ENCODE measurements at places on chromosomes 11 and 22.

- DNase-seq, result no peak
These were observed 16.4 kb upstream of the SCGB1A1 start for GRCh38 chr11:62402226-62402959.

- no peak for DNase-seq
These were observed 2.3 kb downstream of the BCO2 start for GRCh38 chr11:112177589-112177988.

GRCh38 chr11:96863520-96863919 is 473.7 kb downstream of the JRKL start:
- no peak for DNase-seq

GRCh38 chr11:75402002-75402773 is 2.9 kb downstream of the RPS3 start:
- DNase-seq, result no peak

- DNase-seq, result no peak
These were observed 15.3 kb upstream of the ZBTB16 start for GRCh38 chr11:114044042-114044871.

DNA sequence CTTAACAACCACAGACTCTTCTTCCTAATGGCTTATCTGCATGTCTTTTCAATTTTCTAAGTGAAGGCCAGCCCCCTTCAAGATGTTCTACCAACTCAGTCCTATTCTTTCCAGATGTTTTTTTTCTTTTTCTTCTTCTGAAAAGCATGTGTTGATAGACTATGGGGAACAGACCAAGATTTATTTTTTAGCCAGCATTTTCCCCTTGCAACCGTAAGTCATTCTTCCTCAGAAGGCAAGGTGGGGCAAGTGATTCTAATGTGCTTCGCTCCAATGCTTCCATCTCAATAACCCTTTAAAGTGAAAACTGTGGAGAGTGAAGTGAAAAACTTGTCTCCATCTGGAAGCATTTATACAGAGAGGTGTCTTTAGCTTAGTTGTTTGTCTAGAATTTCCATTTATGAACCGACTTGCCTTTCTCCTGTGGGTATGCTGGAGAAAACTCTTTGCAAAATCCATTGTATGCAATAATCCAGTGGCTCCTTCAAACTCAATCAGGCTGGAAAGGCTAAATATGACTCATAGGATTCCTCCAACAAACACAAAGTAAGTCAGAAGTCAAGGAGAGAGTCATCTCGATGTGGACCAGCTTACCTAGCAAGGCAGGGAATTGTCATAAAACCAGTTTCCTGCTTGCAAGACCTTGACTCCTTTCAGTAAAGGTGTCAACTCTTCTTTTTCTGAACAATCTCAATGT is 83.7 kb downstream of the MAML2 start:
- DNase-seq, result peak; percentile 36

GRCh38 chr22:42368379-42369249 is 63.6 kb downstream of the NFAM1 start:
- DNase-seq, result no peak

DNA sequence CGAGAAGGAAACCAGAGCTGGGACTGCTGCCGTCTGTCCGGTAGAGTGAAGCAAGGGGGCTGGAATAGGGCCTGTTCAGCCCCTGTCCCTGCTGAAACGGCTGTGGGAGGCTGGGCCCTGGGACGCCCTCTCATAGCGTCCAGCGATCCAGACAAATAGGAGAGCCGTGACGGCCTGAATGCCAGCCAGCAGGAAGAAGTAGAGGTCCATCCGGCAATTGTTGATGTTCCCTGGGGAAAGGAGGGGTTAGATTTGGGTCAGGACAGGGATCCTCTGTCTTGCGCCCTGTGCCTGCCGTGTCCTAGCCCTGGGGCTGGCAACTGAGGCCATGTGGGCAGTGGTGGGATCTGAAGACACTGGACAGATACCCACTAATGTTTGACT is 12.9 kb downstream of the TMEM132A start:
- DNase-seq, result no peak

GRCh38 chr11:101498891-101499290 is 84.9 kb downstream of the TRPC6 start:
- DNase-seq, result no peak

DNA sequence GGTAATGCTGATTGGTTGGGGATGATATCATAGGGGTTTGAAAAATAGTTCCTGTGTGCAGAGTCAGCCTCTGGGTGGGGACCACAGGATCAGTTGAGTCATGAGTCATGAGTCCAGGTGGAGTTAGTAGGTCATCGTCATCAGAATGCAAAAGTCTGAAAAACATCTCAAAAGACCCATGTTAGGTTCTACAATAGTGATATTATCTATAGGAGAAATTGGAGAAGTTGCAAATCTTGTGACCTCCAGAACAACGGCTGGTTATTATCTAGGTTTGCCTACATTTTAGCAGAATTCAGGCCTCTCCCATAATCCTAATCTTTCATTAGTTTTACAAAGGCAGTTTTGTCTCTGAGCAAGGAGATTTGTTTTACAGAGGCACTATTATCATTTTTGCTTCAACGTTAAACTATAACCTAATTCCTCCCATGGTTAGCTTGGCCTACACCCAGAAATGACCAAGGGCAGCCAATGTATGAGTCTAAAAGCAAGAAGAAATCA is 38.9 kb downstream of the MS4A2 start:
- no peak for DNase-seq

GRCh38 chr11:73320763-73321603 is 12.9 kb downstream of the ARHGEF17 start:
- DNase-seq, result no peak

- DNase-seq, result no peak
These were observed 23.1 kb upstream of the RPS3 start for GRCh38 chr11:75376175-75376574.

DNA sequence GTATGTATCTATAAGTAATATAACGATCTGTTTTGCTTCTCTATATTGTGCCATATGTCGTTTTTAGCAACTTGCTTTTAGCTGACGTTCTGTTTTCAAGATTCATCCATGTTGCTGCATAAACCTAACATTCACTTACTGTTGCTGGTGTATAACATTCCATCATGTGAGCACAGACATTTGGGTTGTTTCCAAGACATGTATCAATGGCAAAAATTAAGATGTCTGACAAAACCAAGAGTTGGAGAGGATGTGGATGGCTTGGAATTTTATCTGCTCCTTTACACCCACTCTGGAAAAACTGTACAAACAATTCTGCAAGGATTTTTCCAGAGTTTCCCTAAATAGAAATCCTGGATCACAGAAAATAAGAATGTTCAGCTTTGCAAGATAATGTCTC is 40.9 kb downstream of the DGCR2 start:
- DNase-seq, result no peak

GRCh38 chr11:115421352-115421991 is 82.7 kb downstream of the CADM1 start:
- DNase-seq, result no peak

GRCh38 chr22:45972091-45972888 is 4.7 kb downstream of the WNT7B start:
- no peak for DNase-seq

- peak; percentile 49 for DNase-seq
These were observed 6.5 kb downstream of the MSANTD2 start for GRCh38 chr11:124793466-124794278.

DNA sequence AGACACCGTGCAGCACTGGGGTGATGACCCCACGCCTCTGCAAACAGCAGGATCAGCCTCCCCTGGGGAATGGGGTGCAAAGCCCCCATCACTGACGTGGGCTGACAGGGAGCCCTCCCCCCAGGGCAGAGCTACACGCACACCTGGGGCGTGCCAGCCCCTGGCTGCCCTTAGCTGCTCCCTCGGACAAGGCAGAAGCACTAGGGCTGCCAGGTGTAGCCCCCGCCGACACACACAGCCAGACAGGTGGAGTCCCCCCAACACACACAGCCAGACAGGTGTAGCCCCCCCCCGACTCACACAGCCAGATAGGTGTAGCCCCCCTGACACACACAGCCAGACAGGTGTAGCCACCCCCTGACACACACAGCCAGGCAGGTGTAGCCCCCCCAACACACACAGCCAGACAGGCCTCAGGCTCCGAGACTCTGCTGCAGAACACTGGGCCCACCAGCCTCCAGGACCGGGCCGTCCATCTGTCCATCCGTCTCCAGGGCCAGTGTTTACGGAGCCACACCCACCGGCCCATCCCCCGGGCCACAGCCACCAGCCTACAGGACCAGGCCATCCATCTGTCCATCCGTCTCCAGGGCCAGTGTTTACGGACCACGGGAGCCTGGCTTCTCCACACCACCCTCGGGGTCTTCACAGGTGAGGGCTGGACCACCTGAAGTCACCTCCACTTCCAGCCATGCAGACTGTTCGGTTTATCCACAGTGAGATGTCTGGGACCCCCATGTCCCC is 3.5 kb downstream of the ANO9 start:
- DNase-seq, result no peak

DNA sequence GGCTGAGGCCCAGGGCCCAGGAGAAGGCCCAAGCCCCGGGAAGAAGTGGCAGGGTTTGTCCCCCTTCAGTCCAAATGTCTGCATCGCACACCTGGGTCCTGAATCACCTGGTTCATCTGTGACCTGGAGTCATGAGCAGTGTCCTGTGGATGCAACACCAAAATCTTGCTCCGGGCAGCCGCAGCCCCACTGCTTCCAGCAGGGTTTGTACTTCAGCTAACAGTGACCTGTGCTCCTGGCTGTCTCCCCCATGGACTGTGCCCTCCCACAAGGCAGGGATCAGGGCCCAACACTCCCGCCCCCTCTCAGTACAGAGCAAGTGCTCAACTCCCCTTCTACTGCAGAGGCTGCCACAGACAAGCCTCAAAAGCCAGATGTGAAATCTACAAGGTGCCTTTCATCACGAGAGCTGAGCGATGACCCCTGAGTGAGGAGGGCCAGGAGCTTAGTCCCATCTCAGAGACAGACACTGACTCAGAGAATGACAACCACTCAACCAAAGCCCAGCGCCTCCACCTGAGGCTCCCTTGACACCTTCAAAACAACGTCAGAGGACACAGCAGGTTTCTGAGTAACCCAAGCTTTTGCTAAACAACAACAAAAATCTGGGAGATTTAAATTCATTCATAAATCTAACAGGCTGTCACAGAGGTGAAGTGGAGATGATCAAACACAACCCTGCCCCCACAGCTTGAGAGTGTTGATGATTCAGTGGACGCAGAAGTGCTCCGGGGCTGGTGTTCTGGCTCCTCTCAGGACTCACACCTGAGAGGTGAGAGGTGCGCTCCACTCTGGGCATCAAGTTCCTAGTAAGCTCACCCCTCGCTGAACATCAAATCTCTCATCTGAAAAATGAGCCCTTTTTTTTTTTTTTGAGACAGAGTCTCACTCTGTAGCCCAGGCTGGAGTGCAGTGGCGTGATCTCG is 3.4 kb downstream of the KIAA0930 start:
- no peak for DNase-seq

DNA sequence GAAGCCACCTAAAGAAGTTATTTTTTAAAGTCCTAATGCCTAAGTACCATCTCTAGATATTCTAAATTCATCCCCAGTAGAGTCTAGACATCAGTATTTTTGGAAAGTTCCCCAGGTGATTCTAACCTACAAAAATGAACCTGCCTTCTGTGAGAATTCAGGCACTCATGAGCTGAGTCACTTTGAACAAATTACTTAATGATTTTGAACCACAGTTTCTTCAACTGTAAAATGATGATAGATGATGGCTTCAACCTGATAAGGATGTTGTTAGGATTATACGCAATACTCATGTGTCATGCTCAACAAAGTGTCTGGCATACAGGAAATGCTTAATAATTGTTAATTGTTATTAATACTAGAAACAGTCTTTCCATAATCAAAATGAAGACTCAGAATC is 82.8 kb upstream of the OR5AK2 start:
- DNase-seq, result no peak

DNA sequence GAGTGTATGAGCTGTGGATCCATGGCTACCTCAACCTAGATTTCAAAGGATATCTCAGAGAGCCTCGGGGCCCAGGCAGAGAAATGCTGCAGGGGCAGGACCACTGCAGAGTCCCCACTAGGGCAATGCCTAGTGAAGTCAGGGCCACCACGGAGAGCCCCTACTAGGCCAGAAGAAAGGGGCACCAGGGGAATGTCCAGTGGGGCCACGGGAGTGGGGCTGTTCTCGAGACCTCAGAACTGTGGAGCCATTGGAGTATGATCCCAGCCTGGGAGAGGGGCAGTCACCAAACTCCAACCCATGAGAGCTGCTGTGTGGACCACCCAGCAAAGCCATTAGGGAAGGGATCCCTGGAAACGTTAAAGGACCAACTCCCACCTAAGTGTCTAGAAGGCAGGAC is 24.5 kb downstream of the RTL6 start:
- no peak for DNase-seq

DNA sequence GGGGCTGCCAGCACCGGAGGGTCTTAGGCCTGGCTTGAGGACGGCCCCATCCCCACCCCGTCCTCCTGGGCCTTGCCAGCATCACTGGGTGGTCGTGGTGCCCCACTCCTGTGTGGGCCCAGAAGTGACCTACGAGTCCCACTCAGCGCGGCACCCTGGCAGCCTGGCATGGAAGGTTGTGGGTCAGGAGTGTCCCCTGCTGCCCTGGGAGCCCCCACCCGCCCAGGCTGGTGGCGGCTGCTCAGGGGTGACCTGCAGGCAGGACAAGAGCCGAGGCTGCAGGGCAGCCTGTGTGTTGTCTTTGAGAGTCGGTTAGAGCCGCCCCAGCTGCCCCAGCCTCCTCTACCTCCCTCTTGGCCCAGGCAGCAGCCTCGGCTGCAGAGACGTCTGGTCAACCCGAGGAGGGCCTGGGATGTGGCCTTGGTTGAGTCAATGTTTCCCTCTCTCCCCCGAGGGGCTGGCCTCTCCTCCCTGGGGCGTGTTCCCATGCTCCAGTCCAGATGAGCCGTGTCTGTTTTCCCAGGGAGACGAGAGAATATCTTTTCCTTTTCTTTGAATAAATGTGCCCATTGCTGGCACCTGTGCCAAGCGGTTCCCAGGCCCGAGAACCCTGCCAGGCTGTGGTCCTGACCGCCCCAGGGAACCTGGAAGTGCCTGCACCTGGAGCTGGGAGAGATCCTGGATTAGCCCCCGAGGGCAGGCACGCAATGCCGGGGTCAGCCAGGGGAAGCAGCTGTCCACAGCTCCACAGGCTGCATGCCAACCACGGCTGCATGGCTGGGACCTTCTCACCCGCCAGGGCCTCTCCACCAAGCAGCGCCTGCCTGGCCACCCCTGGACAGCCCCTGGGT is 35.7 kb upstream of the MUC5AC start:
- no peak for DNase-seq

DNA sequence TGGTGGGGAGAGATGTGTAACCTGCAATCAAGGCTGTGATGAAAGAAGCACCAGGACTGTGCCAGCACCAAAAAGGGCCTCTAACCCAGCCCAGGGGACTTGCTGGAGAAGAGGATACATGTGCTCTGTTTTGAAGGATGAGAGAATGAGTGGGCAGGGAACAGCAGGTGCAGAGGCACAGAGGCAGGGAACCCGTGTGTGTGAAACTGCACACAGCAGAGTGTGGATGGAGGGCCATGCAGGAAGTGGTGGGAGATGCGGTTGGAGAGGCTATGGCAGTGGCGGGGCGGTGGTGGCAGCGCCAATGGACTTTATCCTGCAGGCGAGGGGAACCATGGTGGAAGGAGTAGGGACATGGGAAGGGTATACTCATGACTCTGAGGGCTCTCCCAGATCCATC is 25.2 kb upstream of the LRRC32 start:
- DNase-seq, result peak; percentile 37
